ENCODE measurements at places on chromosomes 6 and 20.
A peak's percentile ranks its signal among the peaks of the same experiment; 100 is the strongest.

DNA sequence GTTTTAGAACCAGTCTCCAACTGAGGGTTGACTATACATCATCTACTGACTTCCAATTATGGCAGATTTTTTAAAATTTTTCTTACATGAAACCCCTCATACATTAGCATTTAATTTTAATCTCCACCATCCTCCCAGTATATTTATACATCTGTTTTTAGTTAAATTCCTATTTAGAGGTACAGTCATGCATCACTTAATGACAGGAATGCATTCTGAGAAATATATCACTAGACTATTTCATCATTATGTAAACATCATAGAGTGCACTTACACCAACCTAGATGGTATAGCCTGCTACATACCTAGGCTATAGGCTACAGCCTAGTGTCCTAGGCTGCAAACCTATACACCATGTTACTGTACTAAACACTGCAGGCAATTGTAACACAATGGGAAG is 316.7 kb upstream of the MARCKS start:
- DNase-seq = no peak

DNA sequence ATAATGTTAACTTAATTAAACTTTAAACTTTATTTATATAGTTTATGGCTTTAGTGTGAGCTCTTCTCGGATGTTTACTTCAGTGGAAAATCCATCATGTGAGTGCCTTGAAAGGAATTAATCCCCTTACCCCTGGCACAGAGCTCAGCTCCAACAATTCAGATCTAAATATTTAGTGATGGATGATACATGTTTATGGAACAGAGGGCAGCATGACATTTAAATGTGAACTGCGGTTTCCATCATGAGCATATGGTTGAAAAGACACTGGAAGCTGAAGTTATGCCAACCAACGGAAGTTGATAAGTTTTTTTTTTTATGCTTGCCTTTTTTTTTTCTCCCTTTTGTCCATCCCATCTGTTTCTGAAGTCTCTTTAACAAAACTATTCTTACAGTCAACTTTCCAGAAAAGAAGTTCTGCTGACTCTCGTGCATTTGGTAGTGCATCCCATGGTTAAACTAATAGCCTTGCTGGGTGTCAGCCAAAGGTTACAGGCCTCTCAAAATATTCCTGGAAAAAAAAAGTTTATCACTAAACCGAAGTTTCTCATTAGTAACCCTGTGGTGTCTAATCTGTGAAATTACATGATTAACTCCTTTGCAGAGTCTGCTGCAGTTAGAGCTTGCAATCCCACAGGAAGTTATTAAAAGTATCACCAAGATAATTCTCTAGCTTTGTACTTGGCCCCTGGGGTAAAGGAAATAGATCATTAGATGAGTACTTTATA is 243.9 kb upstream of the TCF21 start:
- DNase-seq = no peak

- no peak for DNase-seq
These were observed 101.1 kb downstream of the SLC24A3 start for GRCh38 chr20:19313342-19314069.

DNA sequence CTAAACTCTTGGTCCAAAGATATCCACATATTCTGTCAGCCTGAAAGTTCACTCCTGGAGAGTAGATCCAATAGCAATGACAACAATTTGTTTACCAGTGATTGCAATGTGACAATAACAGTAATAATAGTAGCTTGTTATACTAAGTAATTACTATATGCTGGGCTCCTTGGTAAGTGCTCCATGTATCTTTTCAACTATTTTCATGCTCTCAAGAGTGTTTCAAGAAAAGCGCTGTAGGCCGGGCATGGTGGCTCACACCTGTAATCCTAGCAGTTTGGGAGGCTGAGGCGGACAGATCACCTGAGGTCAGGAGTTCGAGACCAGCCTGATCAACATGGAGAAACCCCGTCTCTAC is 15.4 kb downstream of the BCL2L1 start:
- no peak for DNase-seq

GRCh38 chr6:142192343-142192742 is 45.3 kb downstream of the VTA1 start:
- DNase-seq = no peak

DNA sequence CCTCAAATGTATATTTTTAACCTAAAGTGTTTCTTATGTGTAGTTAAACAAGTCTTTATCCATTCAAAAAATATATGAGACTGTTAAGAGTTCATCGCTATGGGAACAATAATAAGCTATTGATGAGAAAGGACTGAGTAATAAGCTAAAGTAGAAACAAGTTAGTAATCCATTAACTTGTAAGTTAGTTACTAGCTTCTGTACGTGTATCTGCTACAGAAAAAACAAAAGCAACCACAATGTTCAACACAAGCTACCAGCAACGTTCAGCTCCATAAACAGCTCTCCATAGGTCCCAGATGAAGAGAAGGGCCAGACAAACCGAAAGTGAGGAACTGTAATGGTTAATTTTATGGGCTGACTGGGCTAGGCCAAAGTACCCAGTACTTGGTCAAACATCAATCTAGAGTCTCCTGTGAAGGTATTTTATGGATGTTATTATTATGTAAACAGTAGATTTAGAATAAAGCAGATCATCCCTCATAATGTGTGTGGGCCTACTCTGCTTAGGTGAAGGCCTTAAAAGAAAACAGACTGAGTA is 33.8 kb upstream of the FAM135A start:
- DNase-seq = no peak

- no peak for DNase-seq
These were observed 65.3 kb upstream of the VGLL2 start for GRCh38 chr6:117200067-117200466.

DNA sequence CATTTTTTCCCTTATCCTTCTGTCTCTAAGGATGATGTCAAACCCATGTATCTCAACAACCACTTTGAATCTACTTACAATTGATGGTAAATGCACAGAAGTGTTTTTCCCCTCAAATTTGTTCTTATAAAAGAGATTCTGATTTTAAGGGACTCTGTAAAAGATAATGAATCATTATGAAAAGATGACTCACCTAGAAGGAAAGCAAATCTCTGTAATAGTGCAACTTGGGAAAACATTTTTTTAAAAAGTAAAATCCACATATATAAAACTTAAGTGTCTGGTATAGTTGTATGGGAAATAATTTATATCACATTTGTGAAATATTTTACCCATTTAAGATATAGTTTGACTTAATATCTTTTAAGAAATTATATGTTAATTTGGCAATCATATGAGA is 137.0 kb downstream of the TINAG start:
- no peak for DNase-seq

- DNase-seq = no peak
These were observed 81.9 kb upstream of the E2F3 start for GRCh38 chr6:20319520-20320357.

- DNase-seq = no peak
These were observed 158.5 kb downstream of the PHACTR1 start for GRCh38 chr6:12875051-12875450.

DNA sequence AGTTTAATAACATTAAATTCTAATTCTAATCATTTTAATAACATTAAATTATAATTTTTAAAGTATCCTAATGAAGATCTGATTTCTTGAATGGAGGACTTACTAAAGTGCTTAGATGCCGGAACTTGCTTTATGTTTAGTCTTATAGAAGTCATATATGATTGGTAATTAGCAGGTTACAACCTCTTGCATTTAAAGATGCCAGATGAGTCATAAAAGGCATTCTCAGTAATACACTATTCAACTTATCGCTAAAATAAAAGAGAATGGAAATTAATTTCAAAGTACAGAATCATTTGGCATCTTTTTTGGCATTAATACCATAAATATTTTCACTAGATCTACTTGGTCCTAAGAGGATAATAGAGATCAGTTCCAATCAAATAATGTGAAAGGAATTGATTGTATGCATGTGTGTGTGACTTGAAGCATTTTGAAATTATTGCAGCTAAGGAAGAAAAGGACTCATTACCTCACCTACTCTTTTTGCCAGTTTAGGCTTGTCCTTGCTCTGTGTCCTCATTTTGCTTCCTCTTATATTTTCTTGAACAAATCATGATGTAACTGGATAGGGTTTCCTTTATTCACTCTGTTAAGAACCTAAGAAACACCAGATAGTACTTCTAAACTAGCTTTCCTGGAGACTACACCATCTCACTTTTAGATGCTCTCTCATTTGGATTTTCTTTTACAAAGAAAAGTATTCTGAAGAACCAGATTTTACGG is 2.7 kb downstream of the COL21A1 start:
- no peak for DNase-seq

DNA sequence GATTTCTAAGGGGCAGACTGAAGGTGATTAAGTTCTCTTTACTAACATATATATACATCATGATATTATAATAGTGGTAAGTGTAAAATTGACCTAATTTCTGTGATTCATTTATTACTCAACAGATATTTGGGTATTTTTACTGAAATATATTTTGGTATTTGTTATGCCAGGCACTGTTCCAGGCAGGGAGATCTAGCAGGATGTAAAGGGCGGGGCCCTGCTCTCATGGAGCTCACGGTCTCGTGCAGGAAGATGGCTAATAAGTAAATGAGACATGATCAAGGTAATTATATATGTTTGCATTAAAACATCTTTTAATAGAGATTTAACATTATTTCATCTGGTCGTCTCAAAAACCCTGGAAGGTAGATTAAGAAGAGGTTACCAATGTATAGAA is 27.7 kb downstream of the FAM50B start:
- no peak for DNase-seq

DNA sequence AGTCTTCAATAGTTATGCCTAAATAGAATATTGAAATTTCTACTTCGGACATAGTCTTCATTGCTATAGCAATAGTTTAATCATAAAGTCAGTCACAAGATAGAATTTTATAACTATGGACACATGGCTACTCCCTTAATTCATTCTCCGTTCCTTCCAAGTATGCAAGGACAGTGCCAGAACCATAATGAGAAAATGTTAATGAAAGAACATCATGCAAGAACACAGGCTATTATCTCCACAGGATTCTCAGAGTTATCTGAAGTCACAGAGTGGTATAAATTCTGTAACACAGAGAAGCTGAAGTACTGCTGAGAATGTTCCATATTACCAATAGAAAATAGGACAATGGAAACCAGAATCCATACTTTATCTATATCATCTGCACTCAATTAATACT is 826.2 kb downstream of the EPHA7 start:
- DNase-seq = no peak

GRCh38 chr6:40473026-40473425 is 114.1 kb downstream of the LRFN2 start:
- no peak for DNase-seq

- DNase-seq = no peak
These were observed 63.2 kb downstream of the OLIG3 start for GRCh38 chr6:137430954-137431353.

DNA sequence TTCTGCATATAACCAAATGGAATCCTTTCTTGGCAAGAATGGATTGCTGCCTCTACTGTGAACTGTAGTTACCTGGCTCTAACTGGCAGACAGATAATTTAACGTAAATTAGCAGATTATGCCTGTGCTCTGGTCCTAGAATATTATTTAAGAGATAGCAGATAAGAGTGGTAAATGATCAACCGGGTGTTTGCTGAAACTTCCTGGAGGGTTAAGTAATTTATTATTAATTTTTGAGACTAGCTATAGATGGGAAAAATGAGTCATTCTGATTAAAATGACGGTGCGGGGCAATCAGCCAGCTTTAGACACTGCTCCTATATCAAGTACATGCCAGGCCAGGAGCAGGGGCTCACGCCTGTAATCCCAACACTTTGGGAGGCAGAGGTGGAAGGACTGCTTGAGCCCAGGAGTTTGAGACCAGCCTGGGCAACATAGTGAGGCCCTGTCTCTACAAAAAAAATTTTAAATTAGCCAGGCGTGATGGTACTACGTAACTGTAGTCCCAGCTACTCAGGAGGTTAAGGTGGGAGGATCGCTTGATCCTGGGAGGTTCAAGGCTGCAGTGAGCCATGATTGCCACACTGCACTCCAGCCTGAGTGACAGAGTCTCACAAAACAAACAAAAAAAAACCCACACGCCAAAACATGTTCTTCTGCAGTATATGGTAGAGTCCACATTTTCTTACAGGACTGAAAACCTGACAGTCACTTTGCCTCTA is 22.6 kb downstream of the B4GALT5 start:
- DNase-seq = peak; percentile 44

DNA sequence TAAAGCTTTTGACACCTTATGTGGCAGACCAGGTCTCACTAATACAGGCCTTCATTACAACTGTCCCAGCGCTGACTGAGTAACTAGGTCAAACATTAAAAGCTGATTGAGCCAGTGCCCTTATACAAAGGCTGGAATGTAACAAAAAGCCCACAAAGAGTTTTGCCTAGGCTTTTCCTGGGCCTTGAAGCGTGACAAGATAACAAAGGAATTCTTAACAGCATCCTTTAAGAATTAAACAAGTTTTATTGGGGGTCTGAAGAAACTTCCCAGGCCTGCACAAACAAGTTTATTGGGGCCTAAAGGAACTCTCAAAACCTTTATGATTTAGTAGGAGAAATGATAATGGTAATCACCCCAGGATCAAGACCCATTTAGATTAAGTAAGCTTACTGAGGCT is 267.6 kb upstream of the FAM83B start:
- no peak for DNase-seq

GRCh38 chr6:12575961-12576360 is 140.6 kb upstream of the PHACTR1 start:
- DNase-seq = no peak

- DNase-seq = no peak
These were observed 857 bp upstream of the PLEKHG1 start for GRCh38 chr6:150598858-150599198.

GRCh38 chr20:56816349-56816748 is 187.2 kb downstream of the TFAP2C start:
- no peak for DNase-seq

- DNase-seq = no peak
These were observed 1.4 kb downstream of the TRAM2 start for GRCh38 chr6:52575502-52575892.

- DNase-seq = peak; percentile 89
These were observed 65.2 kb downstream of the THBS2 start for GRCh38 chr6:169188475-169188874.

- no peak for DNase-seq
These were observed 19.4 kb upstream of the MRGBP start for GRCh38 chr20:62776692-62777527.

DNA sequence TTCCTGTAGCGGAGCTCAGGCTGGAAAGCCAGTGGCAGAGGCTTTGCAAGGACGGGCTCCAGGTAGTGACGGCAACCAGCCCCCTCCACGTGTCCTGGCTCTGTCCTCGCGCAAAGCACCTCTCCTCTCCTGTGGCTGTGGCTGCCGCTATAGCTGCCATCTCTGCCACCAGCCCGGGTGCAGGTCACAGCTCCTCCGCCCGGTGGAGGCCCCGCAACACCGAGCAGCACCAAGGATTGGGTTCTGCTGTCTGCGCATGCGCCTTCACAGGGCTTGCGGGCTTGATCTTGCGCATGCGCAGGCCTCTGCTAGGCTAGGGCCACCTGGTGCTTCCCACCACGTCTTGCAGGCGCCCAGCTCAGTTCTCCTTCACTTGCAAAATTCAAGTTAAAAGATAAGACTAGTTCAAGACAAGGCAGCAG is 625.4 kb downstream of the QKI start:
- no peak for DNase-seq

GRCh38 chr6:79868098-79868722 is 79.1 kb downstream of the ELOVL4 start:
- DNase-seq = peak; percentile 23

Measured in non-pigmented ciliary epithelial cell (primary cell).